Germinal center (tissue), 1 donor: ENCODE measurements at places on chromosomes 6 and 20.
A peak's percentile ranks its signal among the peaks of the same experiment; 100 is the strongest.

GRCh38 chr6:158865769-158866168 lies 46.6 kb upstream of the EZR start:
- peak; percentile 55 for DNase-seq

DNA sequence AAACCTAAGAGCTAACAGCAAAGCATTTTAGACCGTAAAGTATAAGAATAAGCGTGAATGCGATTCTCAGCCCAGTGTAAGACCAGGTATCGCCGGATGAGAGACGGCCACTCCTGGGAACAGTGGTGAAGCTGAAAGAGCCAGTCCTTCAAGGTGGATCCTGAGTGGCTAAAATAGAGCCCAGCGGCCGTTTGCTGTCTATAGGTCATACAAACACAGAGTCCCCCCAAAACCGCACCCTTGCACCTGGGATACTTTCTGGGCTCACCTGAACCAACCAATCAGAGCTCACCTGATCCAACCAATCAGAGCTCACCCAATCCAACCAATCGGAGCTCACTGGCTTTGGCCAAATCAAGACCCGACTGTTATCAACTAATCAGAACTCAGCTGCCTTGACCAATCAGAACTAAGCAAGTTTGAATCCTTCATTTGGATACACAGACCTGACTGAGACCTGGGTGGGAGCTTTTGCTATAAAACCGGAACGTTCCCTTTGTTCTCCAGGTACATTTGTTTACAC lies 248.2 kb downstream of the DLL1 start:
- no peak for DNase-seq

DNA sequence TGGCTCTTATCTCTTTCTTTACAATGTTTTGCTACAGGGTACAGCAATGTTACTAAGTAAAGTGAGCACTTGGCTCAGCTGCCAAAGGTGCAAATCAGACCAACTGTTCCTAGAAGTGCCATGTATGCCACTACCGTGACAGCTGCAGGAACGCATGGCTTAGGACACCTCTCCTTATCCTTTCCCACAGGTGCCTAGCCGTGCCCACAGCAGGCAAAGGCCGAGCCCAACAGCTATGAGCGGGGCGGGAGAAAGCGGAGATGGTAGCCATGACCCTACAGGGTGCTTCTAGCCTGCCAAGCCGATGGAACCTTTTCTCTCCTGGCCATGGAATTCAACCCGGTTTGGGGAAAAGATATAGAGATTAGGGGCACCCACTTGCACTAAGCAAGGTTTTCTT lies 97.1 kb downstream of the FAXC start:
- no peak for DNase-seq

GRCh38 chr6:42239333-42239732 lies 21.7 kb upstream of the MRPS10 start:
- DNase-seq, result no peak

- no peak for DNase-seq
These were observed 59.6 kb downstream of the EFCAB8 start for GRCh38 chr20:32918296-32918695.

- DNase-seq, result no peak
These were observed 95.4 kb downstream of the CDH4 start for GRCh38 chr20:61347443-61347842.

- no peak for DNase-seq
These were observed 14.5 kb downstream of the REV3L start for GRCh38 chr6:111468329-111469012.

DNA sequence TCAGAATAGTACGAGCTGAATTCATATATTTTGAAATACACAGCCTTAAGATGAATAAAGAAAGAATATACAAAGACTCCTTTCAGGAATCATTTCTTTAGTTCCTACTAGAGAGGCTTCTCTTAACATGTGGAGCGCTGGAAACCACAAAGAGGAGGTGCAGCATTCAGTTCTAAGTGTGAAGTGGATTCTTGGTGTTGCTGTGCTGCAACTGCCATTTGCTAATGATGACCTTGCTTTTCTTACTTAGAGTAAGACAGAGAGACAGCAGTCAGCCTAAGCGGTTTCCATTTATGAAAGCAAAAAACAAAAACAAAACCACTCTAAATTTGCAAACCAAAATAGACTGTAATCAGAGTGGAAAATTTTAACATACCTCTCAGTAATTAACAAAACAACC lies 629.0 kb downstream of the EPHA7 start:
- no peak for DNase-seq

- no peak for DNase-seq
These were observed 71.8 kb upstream of the HINT3 start for GRCh38 chr6:125884634-125885371.

DNA sequence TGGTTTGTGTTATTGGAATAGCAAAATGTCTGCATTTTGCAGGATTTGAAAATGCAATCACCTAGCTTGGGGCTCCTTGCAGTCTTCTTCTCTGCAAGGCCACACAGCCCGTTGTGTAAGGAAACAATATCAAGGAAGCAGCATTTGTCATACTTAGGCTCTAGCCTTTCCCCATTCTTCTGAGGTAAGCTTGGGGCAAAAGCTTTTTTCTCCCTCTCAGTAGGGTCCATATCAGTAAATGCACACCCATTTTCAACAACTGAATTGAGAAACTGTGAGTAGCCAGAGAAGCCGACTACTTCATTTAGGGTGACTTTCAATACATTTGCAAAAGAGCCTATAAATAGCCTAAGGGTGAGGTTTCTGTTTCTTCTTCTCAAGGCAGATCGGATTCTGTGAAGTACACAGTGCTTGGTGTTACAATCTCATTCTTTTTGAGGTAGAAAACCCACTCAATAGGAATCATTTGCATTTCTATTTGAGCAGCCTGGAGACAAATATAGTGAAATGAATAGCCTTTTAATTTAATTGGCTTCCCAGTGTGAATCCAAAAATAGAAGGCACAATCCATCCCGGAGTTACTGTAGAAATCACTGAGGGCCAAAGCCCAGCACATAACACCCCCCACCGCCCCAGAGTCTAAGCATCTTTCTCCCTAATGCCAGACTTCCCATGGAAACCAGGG lies 61.8 kb downstream of the BTBD3 start:
- DNase-seq, result no peak

GRCh38 chr6:22657352-22657980 lies 88.1 kb downstream of the HDGFL1 start:
- no peak for DNase-seq
